ENCODE measurements at places on chromosomes 2 and 18.

- DNase-seq, result no peak
These were observed 29.6 kb downstream of the ADI1 start for GRCh38 chr2:3489764-3490115.

DNA sequence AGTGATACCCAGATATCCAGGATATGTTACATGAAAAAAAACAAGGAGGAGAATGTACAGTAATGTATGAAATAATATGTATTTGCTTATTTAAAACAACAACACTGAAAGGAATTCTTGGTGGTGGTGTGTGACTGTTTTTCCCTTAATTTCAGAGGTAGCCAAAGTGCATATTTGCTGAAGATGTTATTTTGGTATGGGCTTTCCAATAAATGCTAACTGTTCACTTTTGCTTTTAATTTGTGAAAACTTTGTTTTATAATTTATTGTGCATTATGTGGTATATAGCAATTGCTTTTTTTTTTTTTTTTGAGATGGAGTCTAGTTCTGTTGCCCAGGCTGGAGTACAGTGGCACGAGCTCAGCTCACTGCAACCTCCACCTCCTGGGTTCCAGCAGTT is 7.6 kb downstream of the CCNYL1 start:
- DNase-seq, result no peak

GRCh38 chr18:32848826-32849225 is 76.0 kb upstream of the KLHL14 start:
- DNase-seq, result no peak

GRCh38 chr2:33129263-33130053 is 182.7 kb downstream of the LTBP1 start:
- DNase-seq, result peak; percentile 47

DNA sequence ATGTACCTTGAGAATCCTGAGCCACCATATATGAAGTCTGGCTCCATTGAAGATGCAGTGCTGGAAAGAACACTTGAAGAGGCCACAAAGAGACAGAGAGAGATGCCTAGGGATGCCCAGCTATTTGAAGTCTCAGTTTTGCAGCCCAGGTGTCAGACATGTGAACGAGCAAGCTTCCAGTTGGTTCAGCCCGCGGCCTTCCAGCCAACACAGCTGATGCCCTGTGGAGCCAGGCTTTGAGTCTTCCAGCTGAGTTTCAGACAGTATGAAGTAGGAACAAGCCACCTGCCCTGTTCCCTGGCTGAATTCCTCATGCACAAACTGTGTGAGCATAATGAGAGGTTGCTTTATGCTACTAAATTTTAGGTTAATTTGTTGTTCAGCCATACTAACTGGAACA is 108.8 kb downstream of the SPHKAP start:
- DNase-seq, result no peak

DNA sequence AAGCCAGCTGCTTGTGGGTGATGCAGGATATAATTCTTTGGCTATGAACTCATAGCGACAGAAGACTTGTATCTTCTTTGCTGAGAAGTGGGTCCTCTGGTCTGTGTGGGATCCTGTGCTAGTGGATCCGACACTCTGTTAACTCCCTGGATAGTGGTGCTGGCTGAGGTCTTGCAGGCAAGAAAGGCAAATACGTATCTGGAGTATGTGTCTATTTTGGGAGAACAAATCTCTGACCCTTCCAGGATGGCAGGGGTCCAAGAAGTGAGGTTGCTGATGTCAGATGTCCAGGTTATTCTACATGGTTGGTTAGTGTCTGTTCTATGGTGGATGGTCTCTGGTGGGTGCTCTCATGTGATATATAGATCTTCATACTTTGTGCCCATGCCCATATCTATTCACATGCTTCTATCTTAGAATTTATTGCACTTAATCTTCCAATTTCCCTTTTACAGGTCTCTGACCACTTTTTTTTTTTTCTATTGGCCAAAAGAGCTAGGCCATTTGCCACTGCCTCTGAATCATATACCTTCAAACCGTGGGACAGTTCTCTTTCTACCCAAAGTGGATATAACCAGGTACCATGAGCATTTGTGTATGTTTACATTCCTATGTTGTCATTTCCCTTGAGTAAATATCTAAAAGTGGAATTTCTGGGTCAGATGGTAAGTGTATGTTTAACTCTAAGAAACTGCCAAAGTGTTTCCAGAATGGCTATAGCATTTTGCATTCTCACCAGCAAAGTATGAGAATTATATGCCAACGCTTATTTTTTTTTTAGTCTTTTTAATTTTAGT is 45.1 kb upstream of the RBMS1 start:
- DNase-seq, result no peak

- no peak for DNase-seq
These were observed 254.1 kb upstream of the RASGRP3 start for GRCh38 chr2:33222309-33222708.

DNA sequence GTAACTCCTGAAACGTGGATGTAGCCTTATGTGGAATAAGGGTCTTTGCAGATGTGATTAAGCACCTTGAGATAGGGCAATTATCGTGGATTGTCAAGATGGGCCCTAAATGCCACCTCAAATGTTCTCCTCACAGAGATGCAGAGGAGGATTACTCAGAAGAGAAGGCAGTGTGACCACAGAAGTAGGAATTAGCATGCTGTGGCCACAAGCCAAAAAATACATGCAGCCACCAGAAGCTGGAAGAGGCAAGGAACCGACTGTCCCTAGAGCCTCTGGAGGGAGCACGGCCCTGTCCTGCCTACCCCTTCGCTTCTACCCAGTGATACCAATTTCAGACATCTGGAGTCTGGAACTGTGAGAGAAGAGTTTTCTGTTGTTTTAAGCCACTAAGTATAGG is 47.3 kb upstream of the MGAT5 start:
- peak; percentile 78 for DNase-seq

- DNase-seq, result peak; percentile 42
These were observed 301.3 kb upstream of the RGPD4 start for GRCh38 chr2:107525406-107525805.

- no peak for DNase-seq
These were observed 45.0 kb downstream of the SLC4A3 start for GRCh38 chr2:219672406-219672805.

DNA sequence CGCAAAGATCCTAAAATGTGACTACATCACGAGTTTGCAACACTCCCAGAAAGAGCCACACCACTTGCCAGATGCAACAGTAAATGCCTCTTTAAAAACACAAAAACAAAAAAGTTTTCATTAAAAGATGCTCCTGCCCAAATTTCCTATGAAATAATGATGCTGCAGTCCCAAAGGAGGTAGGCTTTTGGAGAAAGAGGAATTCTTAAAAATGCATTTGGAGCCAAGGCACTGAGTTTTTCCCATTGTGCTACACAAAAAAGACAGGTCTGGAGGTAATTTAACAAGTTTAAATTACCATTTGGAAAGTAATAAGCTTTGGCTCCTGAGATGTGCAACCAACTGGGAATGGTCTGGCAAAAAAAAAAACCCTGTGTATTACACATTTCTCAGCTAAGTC is 145.0 kb downstream of the PID1 start:
- no peak for DNase-seq

- no peak for DNase-seq
These were observed 11.9 kb upstream of the TMEM182 start for GRCh38 chr2:102749938-102750337.

DNA sequence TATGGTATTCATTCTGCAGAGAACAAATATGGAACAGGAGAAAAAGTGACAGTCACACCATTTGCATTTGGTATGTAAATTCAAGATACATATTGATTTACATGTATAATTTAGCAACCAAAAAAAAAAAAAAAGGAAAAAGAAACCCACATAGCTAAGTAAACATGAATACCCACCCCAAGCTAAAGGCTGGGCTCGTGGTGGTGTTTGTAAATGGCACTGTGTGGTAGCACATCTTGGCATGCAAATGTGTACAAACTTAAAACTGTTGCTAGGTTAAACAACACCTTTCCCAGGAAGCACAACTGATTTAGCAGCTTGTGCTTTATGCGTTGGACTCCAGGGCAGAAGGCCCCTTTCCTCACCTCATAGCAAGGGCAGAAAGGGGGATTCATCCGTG is 481.1 kb upstream of the CELF4 start:
- DNase-seq, result no peak

- peak; percentile 44 for DNase-seq
These were observed 1220.4 kb upstream of the ZEB2 start for GRCh38 chr2:145740302-145740701.

- DNase-seq, result peak; percentile 56
These were observed 19.0 kb downstream of the DYNC1I2 start for GRCh38 chr2:171706152-171706803.

Data from GM23248 (cell line).